Stimulated activated CD4-positive, alpha-beta T cell treated with anti-CD3 and anti-CD28 coated beads, TNF-alpha, amount 100 ng/mL, for 24 hours (primary cell): ENCODE measurements at places on chromosomes 5 and 9.

DNA sequence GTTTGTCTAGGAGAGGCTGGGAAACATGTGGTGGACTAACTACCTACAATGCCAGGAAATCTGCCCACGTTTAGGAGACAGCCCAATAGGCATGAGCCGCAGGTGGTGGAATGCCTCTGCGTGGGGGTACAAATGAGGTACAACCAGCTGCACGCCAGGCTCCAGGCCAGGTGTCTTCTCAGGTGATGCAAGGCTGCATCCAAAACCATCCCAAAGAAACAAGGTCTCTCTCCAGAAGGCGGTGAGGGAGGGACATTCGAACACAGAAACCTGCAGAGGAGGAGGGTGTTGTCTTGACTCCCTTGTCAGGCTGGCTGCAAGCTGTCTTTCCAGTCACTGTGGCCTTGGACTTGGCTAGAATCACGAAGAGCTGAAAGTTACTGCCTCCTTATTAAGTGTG lies 11.6 kb downstream of the ANKH start:
- DNase-seq = no peak

- DNase-seq = no peak
Observed at GRCh38 chr5:173762930-173763329, 125.2 kb upstream of the CPEB4 start.

DNA sequence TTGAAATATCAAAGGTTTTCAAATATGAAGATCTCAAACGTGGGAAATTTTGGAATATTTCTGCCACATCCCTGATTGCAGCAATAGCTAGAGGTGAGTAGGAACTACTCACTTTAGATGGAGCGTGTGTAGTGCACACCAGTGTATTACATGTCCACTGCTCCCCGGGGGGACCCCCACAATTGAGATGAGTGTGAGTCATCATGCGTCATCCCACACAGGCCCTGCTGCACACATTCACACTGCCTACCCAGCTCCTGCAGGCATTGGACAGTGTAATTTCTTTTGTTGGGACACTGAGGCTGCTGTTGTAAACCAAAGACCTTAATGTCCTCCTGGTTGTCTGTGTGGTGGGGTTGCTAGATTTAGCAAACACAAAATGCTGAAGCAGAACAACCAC lies 280.0 kb downstream of the GAS1 start:
- no peak for DNase-seq

DNA sequence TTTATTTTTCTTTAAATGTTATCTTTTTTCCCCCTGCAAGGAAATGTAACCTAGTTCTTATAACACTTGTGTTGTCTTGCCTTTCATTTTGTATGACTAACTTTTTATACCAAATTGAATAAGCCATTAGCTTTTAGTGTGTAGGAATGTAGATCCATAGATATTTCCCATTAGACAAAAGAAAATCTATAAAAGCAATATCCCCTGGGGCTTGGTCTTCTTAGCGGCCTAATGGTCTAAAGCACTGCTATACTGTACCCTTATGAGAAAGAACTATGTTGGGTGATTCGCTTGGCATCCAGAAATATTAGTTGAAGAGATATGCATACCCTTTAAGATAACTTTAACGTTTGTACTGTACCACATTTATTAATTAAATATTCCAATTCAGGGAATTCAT lies 289.2 kb downstream of the CCDC171 start:
- no peak for DNase-seq

DNA sequence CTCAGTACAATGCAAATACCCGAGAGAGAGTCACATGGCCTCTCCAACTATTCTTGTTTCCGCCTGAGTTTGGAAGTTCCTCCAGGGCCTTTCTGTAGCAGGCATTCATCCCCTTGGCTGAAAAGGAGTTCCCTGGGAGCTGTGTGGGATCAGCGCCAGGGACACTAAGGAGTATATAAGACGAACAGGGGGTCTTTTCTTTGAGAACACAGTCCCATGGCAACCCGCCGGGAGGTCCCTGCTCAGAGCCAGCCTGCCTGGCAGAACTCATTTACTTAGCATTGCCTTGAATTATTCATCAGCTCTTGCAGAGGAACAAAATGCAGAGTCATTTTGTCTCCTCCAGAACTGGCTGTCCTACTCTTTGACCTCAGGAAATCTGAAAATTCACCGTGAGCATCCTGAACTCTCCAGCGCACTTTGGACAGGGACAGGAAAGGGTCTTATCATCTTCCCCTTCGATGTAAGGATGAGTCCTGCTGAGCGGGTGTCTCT lies 120.4 kb upstream of the OSMR start:
- no peak for DNase-seq

GRCh38 chr9:2727966-2728613 lies 10.8 kb downstream of the KCNV2 start:
- no peak for DNase-seq

DNA sequence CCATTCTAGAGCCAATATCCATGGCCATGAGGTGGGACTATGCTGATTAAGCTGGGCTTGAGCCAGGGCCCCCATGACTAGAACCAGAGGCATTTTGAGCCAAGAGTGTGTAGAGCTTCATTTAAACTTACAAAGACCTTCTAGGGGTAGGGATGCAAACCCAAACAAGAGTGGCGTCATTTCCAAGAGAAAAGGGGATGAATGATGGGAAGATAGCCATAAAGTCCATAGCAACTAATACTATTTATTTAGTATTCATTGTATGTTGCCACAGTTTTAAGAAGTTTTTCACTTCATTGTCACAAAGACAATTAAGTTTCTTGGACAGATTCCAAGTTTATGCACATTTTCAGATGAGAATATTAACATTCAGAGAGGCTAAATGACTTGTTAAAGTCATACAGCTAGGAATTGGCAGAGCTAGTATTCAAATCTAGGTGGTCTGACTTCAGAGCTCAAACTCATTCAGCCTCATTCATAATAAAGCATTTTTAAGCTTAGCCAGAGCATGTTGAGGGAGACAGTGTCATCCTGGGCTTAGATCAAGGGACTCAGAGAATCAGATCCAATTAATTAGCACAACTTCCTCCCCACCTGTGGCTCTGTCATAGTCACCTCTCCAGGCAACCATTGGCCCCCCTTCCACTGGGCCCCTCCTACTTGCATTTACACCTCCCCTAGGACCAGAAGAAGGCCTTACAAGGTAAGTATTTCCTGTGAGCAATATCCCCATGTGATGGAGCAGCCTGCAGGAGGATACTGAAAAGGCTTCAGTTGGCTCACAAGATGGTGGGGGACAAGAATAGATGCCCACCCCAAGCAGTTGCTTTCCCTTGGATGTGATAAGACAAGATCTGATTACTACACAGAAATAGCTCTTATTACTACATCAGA lies 95.0 kb upstream of the PCSK1 start:
- no peak for DNase-seq

DNA sequence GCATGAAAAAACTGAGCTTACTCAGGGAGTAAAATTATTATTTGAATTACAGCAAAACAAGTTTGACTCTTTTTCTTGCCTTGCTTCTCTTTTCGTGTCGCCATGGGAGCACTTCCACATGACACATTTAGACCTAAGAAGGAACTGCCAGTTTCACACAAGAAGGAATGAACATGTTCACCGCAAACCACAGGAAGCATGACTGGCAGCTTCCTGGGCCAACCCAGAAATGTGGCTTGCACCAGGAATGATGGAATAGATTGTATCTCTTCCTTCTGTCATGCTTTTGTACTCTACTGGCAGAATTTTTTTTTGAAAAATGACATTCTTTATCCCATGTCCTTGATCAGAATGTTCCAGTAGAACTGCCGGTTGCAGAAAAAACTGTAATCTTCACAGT lies 32.9 kb upstream of the MAN2A1 start:
- DNase-seq = peak; percentile 44

DNA sequence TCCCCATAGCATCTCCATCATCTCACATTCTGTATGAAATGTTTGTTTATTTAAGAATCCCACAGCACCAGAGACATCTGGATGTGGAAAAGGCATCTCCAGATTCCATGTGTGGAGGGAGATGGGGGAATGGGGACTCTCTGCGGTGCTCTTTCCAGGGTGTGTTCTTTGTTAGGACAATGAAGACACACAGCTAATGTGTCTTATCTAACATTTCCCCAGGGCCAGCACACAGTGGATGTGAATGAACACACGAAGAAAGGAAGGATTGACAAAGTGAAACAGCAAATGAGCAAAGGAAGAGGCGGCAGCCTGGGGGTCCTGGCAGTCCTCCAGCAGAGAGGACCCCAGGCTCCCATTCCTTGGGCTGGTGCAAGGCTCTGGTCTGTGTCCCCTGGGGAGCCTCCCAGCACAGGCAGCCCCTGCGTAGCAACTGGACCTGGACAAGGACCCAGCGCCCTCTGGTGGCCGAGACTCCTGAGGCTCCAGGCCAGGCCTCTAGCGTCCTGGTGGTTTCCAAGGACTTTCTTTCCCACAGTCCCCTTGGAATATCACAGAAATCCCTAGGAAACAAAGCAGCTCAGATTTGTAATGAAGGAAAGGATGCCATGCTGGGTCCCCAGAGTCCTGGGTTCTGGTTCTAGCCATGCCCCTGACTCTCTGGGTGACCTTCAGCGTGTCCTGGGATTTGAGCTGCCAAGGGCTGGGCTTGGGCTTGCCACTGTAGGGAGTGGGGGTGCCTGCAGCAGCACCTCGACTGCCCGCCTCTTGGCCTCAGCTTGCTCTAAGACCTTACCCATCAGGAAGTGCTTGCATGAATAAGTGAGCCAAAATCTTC lies 3.5 kb upstream of the PDLIM7 start:
- peak; percentile 77 for DNase-seq

DNA sequence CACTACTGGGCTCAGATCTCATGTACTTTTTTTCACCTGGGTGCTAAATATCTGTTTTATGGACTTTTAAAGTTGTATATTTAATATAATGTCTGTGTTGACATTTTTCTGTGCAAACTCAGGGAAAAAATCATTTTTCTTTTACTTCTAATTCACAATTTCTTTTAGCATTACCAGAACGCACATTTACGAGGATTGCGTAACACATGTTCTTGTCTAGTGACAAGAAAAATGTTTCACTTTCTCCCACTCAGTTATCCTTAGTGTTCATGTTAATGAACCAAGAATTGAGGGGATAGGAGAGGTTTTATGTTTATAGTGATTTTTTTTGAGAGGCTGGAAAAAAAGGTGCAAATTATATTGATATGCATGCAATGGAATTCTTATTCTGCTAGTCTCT lies 86.3 kb upstream of the PJA2 start:
- no peak for DNase-seq

GRCh38 chr5:122078116-122079110 lies at the start of gene LOX:
Gene LOX, minus strand, starts transcription at chr5:122078259. Its CDS starts 274 bp downstream, at chr5:122077985.
- no peak for DNase-seq

GRCh38 chr5:109986726-109987125 lies 297.0 kb downstream of the MAN2A1 start:
- DNase-seq = no peak

GRCh38 chr5:128384068-128384467 lies 154.0 kb downstream of the FBN2 start:
- no peak for DNase-seq

DNA sequence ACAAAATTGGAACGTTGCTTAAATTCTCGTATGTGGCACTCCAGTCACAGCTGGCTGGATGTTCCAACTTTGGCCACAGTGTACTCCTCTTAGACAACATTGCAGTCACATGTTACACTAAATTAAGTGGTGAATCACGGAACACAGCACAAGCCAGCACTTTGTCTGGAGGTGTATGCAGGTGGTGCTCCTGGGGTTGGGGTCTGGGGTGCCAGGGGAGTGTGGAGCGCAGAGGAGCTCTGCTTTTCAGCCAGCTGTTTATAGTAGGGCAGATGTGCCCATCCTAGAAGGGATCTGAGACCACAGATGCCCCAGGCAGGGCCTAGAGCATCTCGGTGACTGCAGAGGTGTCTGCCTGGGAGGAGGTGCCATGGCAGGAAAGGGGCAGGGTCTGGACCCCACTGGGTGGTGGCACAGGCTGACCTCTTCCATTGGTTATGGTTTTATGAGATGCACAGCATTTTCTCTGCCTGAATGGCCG lies 82.6 kb downstream of the WNK2 start:
- no peak for DNase-seq

GRCh38 chr9:136584401-136584932 lies 38.6 kb upstream of the NOTCH1 start:
- no peak for DNase-seq
